ENCODE measurements at places on chromosomes 13 and 19.
A peak's percentile ranks its signal among the peaks of the same experiment; 100 is the strongest.

- no peak for DNase-seq
These were observed 19.6 kb downstream of the LILRB4 start for GRCh38 chr19:54682306-54682856.

GRCh38 chr19:29483641-29483920, 42.2 kb upstream of the VSTM2B start:
- no peak for DNase-seq

DNA sequence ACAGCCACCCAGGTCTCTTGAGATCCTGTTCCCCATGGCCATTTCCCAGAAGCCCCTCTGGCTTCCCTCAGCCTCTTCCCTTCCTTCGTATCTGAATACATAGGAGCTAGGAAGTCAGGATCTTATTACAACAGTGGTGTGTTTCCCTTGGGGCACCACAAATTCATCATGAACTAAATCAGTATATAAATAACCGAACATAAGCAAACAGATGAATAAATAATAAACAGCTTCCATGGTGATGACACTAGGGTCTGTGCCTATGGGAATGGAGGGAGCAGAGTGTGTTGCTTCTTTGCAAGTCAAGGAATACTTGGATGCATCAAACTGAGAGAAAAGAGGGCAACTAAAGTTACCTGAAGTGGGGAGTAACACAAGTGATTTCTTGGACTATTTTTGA, 527.6 kb downstream of the LMO7 start:
- no peak for DNase-seq

DNA sequence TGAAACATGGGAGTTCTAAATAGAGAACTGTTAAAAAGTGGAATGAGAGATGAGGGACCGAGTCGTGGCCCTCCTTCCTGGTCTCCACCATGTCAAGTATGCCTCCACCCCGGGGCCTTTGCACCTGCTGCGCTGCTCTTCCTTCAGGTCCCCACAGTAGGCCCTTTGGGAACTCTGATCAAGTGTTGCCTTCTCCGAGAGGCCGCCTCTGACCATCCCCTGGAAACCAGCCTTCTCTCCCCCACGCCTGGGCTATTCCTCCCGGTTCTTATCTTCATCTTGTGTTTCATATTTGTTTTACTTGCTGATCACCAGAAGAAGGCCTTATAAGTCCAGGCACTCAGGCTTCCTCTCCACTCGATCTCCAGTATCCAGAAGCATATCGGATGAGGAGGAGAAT, 40.0 kb downstream of the IRS2 start:
- no peak for DNase-seq

DNA sequence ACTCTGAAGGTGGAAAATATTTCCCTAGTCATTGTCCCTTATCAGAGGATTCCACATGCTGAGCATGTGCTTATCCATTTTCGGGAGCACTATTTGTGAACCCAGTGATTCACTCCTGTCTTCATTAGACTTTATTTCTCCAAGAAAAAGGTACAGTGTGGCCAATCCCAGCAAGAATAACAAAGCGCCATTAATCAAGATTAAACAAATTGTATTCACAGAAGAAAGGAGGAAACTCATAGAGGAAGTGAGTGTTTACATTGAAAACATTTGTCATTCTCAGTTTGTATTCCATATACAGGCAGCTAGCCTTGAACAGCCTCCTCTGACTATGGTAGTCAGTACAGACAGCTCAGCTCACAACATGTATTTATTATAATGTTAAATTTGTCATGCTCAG, 1669.9 kb upstream of the SPRY2 start:
- no peak for DNase-seq

GRCh38 chr19:52638601-52639000, 446 bp upstream of the ZNF83 start:
- no peak for DNase-seq

- no peak for DNase-seq
These were observed 118.0 kb downstream of the KL start for GRCh38 chr13:33134213-33134612.

- no peak for DNase-seq
These were observed 16.0 kb upstream of the EMC10 start for GRCh38 chr19:50460161-50460765.

- DNase-seq: no peak
These were observed 407.8 kb downstream of the ZNF536 start for GRCh38 chr19:30780032-30780431.

GRCh38 chr13:24110011-24110410, 50.5 kb upstream of the SPATA13 start:
- DNase-seq: no peak

- no peak for DNase-seq
These were observed 142.9 kb upstream of the SERP2 start for GRCh38 chr13:44230736-44231135.

- DNase-seq: peak; percentile 55
These were observed 10.2 kb downstream of the C19orf12 start for GRCh38 chr19:29704562-29705558.

DNA sequence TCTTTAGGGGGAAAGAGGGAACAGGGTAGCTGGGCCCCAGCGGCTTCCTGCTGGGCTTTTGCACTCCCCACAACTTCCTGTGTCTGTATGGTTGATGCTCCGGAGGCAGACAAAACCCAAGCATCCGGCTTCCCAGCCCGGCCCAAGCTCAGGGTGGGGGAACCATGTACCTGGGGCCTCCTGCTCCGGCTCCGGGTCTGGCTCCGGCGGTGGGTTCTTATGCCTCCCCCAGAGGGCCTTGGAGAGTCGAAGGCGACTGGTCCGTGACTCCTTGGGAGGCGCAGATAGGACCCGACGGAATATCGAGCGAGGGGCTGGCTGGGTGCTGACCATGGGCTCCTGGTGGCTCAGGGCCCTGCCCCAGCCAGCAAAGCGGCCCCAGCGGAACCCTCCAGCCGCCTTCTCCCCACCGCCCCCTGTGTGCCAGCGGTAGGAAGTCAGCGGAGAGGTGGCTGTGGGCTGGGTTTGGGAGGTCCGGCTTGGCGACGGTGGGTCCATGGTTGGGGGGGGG, 428 bp downstream of the RASAL3 start:
- DNase-seq: peak; percentile 77

DNA sequence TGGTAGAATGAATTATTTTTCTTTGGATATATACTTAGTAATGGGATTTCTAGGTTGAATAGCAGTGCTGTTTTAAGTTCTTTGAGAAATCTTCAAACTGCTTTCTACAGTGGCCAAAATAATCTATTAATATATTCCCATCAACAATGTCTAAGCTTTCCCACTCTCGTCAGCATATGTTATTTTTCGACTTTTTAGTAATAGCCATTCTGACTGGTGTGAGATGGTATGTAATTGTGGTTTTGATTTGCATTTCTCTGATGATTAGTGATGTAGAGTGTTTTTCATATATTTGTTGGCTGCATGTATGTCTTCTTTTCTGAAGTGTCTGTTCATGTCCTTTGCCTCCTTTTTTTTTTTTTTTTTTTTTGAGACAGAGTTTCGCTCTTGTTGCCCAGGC, 90.2 kb upstream of the CSNK1A1L start:
- DNase-seq: no peak

- no peak for DNase-seq
These were observed 26.9 kb upstream of the IGFL4 start for GRCh38 chr19:46067691-46068090.

- no peak for DNase-seq
These were observed 163.0 kb downstream of the EFNB2 start for GRCh38 chr13:106372199-106373155.
